NCI-H146 (cell line): ENCODE measurements at places on chromosomes 12 and 14.

- DNase-seq, result no peak
Observed at GRCh38 chr14:101207897-101208296, 304.4 kb upstream of the RTL1 start.

DNA sequence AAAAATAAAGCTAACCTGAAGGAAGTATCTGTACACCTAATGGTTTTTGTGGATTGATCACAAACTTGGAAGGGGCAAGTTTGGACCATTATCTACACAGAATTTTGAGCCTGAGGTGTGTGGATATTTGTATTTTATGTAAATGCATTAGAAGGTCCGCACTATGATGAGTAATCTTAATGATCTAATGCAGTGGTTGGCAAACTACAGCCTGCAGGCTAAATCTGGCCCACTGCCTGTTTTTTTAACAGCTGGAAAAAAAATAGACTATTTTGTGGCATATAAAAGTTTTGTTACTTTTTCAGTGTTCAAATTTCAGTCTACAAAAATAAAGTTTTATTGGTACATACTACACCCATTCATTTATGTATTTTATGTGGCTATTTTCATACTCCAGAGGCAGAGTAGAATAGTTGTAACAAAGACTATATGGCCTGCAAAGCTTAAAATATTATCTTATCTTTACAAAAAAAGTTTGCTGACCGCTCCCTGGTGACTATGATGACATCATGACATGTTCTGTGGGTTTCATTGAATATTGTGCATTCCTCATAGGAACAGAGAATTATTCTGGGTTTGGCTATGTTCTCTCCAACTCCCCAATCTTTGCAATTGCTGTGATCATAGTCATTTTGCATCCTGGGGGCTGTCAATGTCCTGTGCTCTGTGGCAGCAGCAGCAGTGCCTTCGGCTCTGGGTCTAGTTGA lies 962.6 kb upstream of the FBXO33 start:
- DNase-seq, result no peak

DNA sequence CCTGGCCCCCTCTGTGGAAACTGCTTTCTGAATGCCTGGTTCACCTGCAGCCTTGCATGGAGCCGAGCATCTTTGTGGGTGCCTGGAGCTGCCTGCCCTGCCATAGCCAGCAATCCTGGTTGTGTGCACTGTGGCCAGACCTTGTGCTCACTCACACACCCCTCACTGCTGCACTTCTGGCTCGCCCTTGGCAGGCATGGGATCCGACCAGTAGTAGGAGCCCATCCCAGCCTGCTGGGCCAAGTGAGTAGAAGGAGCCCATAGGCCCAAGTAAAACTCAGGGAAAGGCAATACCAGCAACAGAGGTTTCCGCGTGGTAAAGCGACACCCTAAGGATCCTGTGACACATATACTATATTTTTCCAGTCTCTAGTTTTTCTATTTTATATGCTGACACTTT lies 270.0 kb upstream of the NAV3 start:
- no peak for DNase-seq

DNA sequence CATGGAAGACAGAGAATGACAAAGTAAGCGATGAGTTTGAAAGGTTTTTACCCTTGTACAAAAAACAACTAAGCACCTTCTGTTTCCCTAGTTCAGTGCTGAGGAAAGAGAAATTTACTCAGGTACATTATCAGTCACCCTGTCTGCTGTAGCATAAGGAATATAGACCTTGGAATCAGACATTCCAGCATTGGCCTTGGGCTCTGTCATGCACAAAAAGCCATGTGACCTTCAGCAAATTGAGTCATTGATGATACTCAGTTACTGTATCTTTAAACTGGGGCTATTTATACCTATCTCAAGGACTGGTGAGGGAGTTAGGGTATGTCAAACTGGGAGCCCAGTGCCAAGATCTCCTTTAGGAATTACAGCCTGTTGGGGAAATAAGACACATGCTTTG lies 19.3 kb upstream of the TCL1A start:
- no peak for DNase-seq

DNA sequence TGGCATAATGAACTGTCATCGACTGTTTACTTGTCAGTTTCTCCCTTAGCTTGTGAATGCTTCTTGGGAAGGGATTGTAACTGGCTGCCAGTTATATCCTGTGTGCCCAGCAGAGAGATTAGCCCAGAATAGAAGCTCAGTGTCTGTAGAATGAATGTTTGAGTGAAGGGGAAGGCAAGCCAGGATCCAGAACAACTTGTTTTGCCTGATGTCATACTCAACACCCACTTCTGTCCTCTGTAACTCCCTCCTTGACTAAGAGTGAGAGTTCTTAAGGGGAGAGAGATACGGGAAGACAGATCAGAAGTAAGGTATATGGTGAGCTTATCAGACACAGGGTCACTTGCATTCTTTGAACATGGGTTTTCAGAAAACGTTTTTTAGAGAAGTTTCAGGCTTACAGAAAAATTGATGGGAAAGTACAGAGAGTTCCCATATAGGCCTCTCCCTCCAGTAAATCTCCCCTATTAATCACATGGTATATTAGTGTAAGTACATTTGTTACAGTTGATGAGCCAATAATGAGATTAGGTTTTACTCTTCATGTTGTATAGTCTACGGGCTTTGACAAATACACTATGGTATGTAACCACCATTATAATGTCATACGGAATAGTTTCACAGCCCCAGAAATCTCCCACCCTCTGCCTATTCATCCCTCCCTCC lies 5.6 kb upstream of the SPPL3 start:
- DNase-seq, result no peak

GRCh38 chr12:132560614-132561426 lies 49.6 kb downstream of the LRCOL1 start:
- peak; percentile 90 for DNase-seq

DNA sequence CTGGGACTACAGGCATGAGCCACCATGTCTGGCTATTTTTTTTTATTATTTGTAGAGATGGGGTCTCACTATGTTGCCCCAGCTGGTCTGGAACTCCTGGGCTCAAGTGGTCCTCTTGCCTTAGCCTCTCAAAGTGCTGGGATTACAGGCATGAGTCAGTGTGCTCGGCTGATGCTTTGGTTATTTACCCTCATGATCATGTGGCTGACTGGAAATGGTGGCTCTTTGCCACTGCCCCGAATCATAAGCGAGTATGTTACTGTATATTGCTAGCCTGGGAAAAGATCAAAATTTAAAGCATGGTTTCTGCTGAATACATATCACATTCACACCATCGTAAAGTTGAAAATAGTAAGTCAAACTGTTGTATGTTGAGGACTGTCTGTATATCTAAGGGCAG lies 101.1 kb downstream of the RGS6 start:
- DNase-seq, result no peak

DNA sequence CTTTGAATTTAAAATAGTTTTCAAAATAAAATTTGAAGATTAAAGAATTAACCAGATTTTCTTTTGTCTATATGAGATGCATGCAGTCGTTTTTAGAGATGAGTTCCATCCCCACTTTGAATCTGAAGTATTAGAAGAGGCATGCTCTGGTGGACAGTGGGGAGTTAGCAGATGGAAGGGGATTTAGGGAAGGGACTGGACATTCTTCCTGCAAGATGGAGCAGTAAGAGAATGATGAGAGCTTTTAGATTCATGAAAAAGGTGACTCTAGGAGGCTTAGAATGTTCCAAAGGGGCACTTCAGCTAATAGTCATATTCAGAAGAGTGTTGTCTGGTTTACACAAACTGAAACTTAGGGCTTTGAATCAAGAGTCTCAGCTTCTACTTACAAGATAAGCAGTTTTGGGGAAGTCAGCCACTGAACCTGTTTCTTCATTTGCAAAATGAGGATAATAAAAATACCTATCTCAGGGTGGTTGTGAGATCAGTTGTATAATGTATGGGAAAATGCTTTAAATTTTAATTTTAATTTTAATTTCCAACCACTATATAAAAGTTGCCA lies 3.7 kb downstream of the ZBTB1 start:
- DNase-seq, result no peak

DNA sequence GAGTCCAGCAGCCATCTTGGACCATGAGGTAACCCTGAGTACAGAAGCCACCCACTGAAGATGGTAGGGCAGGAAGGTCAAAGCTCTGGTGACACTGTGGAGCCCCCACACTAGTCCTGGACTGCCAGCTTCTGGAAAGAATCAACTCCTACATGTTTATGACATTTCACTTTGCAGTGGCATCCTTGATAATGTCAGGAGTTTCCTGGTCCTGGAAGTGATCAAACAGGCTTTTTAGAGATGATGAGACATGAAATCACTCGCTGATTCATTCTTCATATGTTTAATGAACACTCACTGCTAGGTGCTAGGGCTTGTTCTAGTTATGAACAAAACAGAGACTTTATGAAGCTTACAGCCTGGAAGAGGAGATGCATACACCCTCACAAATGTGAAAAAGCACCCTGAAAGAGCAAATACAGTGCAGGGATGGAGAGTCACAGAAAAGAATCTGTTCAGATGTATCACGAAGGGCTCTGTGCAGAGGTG lies 15.8 kb upstream of the HNF1A start:
- DNase-seq, result no peak

- DNase-seq, result no peak
Observed at GRCh38 chr12:111238075-111238734, 130.7 kb downstream of the PHETA1 start.

- DNase-seq, result no peak
Observed at GRCh38 chr14:96484399-96484798, 17.8 kb upstream of the PAPOLA start.

DNA sequence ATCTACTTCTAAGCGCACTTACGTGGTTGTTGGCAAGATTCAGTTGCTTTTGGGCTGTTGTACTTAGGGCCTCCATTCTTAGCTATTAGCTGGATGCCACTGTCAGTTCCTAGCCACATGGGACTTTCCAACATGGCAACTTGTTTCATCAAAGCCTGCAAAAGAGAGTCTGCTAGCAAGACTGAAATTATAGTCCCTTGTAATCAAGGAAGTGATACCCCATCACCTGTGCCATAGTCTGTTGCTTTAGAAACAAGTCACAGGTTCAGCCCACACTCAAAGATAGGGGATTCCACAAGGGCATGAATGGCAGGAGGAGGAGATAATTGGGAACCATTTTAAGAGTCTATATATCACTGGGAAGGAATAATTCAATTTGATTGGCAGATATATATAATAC lies 27.1 kb upstream of the SLC17A8 start:
- DNase-seq, result no peak

GRCh38 chr14:90924621-90925340 lies 108.6 kb upstream of the TTC7B start:
- DNase-seq, result no peak

- no peak for DNase-seq
Observed at GRCh38 chr12:42679466-42679865, 89.9 kb upstream of the PRICKLE1 start.

- DNase-seq, result no peak
Observed at GRCh38 chr14:56862836-56863235, 52.6 kb upstream of the OTX2 start.

- DNase-seq, result no peak
Observed at GRCh38 chr12:125210104-125210755, 145.0 kb downstream of the AACS start.

GRCh38 chr14:96587823-96588385 lies 85.7 kb downstream of the PAPOLA start:
- DNase-seq, result no peak

GRCh38 chr12:66915306-66915904 lies 236.5 kb upstream of the GRIP1 start:
- DNase-seq, result peak; percentile 63

GRCh38 chr12:99439399-99439798 lies 208.2 kb upstream of the GARIN6 start:
- no peak for DNase-seq

GRCh38 chr12:7109572-7109920 lies 532 bp upstream of the C1RL start:
- DNase-seq, result no peak

DNA sequence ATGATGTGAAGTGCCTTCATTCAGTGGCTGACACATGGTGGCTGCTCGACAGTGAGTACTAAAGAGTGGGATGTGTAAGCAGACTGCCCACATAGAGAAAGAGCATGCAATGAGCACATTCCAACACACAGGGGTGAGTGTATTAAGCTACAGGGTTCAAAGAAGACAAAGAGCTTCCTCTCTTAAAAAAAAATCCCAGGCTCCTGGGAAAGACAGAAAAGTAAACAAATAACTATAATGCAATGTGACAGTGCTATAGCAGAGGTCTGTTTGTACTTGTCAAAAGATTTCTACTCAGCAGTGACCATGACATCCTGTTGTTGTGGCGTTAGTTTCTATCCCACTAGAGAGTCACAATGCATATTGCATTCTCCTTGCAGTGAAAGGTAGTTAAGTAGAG lies 12.4 kb upstream of the PCNX1 start:
- DNase-seq, result no peak

DNA sequence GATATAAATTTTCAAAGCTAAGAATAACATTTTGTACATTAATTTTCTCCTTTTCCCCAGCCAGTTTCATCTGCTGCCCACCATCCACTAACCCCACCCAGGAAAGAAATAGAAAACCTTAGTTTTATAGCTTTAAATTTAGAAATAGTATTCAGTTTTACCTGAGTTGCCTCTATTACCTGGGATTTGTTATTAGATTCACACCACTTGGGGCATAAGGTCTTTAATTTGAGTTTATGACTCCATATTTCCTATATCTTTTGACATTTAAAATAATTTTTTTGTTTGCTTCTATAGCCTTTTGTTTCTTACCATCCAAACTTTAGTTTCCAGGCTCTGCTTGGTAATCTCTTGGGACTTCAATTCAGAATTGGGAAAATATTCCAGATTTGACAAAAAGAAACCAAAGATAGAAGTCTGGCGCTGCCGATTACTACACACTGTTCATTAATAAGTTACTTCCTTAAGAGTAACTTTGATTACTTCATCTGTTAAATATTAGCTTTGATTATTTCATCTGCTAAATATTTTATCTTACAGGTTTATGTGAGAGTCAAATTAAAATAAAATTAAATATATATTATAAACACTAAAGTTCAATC lies 485.5 kb upstream of the FOXG1 start:
- no peak for DNase-seq

DNA sequence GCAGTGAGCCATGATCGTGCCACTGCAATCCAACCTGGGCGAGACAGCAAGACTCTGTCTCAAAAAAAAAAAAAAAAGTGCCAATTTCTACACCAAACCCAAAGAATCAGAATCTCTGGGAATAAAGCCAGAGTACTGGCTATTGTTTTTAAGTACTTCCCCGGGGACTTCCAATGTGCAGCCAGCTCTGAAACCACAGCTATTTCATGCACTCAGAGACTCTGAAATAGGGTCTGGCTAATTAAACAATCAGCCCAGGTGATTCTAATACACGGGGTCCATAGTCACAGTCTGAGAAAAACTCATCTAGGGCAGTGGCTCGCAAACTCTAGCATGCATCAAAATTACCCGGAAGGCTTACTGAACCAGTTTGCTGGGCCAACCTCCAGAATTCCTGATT lies 56.3 kb downstream of the SIX6 start:
- no peak for DNase-seq

- DNase-seq, result no peak
Observed at GRCh38 chr12:55929306-55929791, 1.6 kb upstream of the DGKA start.

- DNase-seq, result no peak
Observed at GRCh38 chr12:38607295-38607694, 290.7 kb downstream of the ALG10B start.
